AG08396 (cell line): ENCODE measurements at places on chromosomes 7 and 10.

DNA sequence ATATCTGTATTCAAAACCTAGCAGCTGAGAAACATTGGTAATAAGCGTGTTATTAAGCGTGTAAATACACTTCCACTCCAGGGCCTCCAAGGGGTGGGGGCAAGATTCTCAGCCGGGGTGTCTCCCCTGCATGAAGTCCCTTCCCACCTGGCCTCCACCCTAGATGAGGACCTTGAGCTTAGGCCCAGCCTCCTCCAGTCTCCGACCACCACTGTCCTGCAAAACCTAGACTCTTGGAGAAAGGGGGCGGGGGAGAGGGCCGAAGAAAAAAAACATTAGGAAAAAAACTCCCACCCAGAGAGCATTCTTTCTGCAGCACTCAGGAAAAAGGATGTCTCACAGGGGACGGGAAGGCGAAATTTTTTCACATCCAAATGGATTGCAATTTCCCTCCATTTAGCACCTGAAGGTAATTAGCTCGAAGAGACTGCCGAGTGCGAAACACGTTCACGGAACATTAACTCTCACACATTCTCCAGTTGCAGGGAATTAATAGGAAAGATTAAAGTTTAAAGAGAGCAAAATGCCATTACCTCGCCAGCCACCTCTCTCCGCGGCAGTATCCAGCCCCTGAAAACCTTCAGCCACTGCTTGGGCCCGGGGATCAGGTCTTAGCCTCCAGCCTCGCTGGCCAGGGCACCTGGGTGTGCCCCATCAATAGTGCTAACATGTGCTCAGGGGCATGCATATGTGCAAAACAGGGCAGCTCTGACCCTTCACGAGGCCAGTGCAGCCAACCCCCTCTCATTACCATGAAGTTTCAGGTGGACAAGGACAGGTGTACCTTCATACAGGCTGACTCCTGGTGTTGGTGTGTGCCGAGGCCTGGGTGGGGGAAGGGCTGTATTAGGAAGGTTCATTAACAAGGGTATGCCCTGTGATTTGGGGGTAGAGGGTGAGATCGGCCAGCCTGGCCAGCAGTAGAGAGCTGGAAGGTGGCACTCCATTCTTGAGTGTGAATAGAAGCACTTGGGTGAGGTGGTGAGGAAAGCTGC lies 77.2 kb downstream of the HIF1AN start:
- no peak for DNase-seq

GRCh38 chr10:35637462-35637861 lies 4.6 kb downstream of the FZD8 start:
- no peak for DNase-seq

DNA sequence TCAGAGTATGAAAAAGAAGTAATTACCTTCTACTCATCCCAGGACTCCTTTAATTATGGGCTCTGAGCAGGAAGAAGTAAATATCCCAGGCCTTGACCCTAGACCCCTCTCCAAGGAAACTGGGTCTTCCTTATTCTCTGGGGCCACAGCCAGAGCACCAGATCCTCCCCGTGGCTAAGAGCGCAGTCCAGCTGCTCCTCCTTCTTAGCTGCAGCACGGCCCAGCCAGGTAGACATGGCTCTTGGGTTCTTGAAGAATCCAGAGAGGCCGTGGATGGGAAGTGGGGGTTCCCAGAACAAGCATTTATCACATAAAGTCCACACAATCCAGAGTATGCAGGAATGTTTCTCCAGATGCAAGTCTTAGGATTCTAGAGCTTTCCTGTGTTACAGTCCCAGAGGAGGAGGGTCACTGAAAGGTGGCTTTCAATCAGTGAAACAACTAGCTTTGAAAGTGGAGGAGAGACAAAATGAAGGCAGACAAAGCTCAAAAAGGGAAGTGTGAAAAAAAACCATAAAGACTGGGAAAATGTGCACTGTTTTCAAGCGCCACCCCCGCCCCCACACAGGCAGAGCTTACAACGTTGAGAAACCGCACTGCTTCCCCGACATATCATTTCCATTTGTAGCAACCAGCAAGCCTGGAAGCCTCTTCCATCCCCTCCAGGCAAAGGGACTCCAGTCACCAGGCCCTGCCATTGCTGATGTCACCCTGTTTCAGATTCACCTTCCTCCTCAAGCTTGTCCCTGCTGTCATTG lies 396.5 kb upstream of the MKI67 start:
- no peak for DNase-seq

GRCh38 chr7:148688526-148688925 lies 10.2 kb upstream of the CUL1 start:
- DNase-seq, result no peak

DNA sequence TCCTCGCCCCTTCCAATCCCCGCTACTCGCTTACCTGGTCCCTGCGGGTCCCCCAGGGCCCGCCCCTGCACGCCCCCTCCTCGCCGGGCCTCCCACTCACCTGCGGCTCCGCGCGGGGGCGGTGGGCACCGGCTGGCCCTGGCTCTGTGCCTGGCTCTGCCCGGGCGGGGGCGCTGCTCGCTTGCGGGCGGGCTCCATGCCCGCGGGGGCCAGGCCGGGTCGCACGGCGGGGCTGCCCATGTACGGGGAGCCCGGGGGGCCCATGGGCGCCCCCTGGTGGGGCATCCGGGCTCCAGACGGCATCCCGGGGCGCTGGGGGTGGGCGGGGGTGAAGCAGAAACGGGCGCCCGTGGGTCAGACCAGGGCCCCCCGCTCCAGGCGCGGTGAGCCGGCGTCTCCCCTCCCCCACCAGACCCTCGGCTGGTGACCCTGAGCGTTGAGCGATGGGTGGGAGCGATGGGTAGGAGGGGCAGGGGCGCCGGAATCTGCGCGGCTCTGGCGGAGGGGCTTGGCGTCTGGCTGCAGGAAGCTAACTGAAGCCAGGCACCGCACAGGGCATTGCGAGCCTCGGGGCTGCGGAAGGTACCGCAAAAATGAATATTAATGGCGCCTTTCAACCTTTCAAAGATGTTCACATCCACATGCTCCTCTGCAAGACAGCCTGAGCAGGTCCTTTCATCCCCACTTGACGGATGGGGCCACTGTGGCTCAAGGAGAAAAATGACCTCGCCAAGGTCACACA lies 3.0 kb downstream of the SMARCD3 start:
- DNase-seq, result peak; percentile 89

- no peak for DNase-seq
Measured at GRCh38 chr7:99451936-99452335, 13.2 kb downstream of the CPSF4 start.

DNA sequence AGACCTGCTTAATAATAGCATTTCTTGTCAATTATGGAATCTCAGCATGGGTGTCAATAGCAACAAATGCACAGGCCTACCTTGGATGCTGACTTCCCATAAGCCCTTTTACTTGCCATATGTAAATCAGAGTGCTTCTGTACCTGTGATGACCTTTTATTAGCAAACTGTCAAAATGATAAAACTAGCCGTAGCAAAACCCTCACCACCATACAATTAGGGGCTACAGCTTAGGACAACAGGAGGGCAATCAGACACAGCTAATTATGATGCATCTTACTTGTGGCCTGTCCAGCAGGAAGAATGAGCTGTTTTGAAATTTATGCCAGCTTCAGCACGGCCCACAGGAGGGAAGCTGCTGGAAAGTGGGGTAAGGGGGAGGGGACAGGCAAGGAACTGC lies 201.6 kb downstream of the TAX1BP1 start:
- no peak for DNase-seq

DNA sequence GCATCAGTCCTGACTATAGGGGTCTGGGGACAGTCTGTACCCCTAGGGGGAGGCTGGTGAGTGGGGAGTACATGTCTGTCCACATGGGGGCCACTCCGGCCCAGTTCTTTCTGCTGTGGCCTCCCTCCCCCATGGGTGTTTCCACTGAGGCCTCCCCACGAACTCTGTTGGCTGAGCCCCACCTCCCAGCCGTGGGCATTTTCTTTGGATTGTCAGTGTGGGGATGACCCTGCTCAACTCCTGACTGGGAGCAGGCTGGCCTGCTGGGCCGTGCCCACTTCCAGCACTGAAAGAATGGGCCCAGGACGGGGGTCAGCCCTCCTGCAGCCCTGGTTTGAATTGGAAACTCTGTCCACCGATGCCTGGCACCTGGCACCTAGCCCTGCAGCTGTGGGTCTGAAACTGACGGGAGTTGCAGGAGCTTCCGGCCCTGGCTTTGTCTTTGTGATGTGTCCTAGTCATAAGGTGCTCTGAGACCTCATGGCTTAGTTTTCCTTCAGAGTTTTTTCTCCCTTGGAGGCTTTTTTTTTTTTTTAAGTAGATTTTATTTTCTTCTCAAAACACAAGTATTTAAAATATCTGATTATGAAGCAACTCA lies 46.5 kb downstream of the LHPP start:
- DNase-seq, result no peak

DNA sequence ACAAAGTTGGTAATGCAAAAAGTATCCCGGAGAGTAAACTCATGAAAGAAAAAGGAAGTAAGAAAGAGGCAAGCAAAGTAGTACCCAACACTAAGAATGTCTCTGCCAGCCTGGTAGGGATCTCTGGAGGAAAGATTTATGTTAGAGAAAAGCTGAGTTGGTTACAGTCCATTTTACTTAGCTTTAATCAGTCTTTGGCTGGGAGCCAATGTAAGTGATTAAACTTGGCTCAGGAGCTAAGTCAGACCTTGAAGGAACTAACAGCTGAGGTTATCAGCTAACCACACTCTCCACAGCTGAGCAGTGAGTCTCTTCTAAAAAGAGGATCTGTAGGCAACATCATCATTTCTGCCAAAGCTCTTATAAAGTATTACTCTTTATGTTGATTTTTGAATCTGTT lies 148.0 kb downstream of the ANKRD7 start:
- no peak for DNase-seq

DNA sequence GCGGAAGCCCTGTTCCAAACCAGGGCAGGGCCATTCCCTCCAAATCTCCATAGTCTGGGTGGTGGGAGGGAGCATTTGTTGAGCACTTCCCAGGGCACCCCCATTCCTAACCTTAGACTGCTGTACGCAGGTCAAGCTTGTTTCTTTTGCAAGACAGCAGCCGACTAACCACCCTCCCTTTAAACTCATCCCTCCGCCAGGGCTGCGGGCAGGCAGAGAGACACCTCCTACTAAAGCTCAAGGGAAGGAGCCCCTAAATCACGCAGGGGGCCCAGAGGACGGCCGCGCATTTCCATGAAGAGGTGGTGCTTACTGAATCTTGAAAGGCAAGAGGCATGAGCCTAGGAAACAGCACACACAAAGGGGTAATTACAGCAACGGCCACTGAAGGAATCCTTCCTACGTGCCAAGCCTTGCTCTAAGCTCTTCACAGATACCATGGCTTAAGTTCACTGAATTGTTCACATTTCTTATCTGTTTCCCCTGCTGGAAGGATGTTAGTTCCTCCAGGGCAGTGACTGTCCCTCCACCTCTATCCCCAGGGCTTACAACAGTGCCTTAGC lies 90.0 kb downstream of the PROSER2 start:
- no peak for DNase-seq

- DNase-seq, result no peak
Measured at GRCh38 chr7:79787623-79788022, 334.2 kb upstream of the MAGI2 start.

DNA sequence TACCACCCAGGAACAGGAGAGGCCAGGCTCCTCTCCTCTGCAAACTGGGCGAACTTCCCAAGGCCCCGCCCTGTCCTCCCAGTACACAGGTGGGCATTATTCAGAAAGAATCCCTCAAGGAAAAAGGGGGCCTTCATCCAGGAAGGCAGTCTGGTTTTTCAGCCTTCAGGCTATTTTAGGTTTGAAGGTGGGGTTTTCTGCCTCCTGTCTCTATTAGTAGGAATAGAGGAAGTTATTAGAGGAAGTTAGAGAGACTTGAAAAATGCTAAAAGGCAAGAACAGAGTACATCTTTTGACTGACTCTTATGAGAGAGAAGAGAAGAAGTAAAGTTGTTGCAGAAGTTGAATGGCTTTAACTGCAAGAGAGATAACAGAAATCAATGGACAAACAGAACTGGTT lies 250.9 kb upstream of the SORCS1 start:
- DNase-seq, result no peak

- DNase-seq, result peak; percentile 89
Measured at GRCh38 chr10:78255796-78256638, 222.4 kb downstream of the RPS24 start.
